ENCODE measurements at places on chromosomes 6 and 20.

GRCh38 chr20:48721324-48722001 lies 106.3 kb downstream of the PREX1 start:
- no peak for DNase-seq

GRCh38 chr6:130843575-130844320 lies 16.5 kb downstream of the SMLR1 start:
- no peak for DNase-seq

- peak; percentile 46 for DNase-seq
Observed at GRCh38 chr6:105793130-105793529, 293.0 kb upstream of the PRDM1 start.

- no peak for DNase-seq
Observed at GRCh38 chr6:42341771-42342553, 109.8 kb downstream of the TRERF1 start.

DNA sequence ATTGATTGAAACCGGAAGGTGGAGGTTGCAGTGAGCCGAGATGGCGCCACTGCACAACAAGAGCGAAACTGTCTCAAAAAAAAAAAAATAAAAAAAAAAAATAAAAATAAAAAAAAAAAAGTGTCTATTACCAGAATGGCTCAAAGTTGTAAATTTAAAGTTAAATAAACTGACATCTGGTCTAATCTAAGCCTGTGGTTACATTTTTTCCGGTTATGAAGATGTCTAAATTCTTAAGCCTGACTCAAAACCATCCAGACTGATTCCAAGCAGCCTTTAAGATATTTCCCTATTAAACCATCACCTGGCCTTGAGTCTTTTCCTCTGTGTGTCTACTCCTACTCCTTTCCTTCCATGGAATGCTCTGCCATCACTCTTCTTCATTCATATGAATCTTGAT lies 371.7 kb upstream of the RUNX2 start:
- DNase-seq, result no peak

GRCh38 chr20:23222531-23223200 lies 127.9 kb upstream of the NXT1 start:
- DNase-seq, result no peak

DNA sequence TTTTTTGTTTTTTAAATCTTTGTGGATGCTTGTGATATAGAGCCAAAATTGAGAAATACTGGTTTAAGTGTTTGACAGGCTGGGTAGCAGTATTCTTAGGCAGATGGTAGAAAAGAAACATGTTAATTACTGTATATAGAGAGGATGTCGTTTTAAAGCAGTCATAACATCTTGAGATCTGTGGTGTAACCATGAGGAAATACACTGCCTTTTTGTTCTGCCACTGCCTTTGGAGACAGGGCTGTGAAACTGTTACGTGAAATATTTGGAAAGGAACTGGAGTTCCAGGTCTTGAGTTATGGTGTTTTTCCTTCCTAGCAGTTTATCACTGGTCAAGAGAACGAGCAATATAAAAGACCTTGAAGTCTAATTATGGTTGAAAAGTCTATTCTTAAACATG lies 19.5 kb downstream of the STXBP5 start:
- DNase-seq, result no peak

- no peak for DNase-seq
Observed at GRCh38 chr6:73704260-73704659, 8.3 kb downstream of the CD109 start.

DNA sequence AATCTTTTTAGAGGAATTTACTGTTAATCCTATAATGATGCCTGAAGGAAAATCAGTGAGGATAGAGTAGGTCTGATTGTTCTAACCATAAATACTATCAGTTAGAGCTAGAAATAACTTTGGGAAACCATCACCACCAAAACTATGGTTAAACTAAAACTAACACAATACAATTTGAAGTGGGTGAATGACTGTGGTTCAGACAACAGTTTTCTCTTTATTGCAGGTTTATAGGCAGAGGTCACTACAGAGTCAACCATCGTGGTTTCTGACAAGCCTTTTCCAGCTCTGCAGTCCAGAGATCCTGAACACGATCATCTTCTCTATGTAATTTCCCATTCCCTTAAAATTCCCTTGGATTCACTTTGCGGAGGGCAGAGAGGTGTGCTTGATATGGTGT lies 134.3 kb downstream of the IBTK start:
- DNase-seq, result no peak

GRCh38 chr6:124622351-124622750 lies 339.9 kb upstream of the RNF217 start:
- no peak for DNase-seq

- DNase-seq, result no peak
Observed at GRCh38 chr20:10951216-10951615, 277.4 kb upstream of the JAG1 start.
